Amniotic stem cell (primary cell): ENCODE measurements at places on chromosomes 3 and 15.

- DNase-seq, result no peak
These were observed 27.9 kb upstream of the SLC6A1 start for GRCh38 chr3:10964537-10965167.

GRCh38 chr3:13086531-13086981 lies 13.3 kb upstream of the IQSEC1 start:
- DNase-seq, result no peak

- no peak for DNase-seq
These were observed 6.6 kb downstream of the VWA5B2 start for GRCh38 chr3:184236033-184236410.

GRCh38 chr15:72890043-72890442 lies 106.5 kb upstream of the ADPGK start:
- DNase-seq, result no peak

DNA sequence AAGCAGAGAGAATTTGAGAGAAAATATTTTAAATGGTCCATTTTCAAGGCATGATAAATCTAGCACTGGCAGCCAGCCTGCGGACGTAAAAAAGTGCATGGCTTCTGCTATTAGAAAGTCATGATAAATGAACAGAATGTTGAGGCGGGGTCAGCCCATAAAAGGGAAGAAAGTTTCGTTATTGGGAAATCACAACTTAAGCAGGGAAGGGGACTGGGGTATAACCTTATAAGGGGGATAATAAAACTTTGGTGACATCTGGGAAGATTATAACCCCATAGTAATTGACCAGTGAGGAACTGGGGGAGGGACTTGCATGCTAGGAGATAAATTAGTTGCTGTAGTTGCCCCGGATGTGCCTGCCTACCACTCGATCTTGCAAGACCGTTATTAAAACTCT lies 88.4 kb upstream of the PLSCR4 start:
- no peak for DNase-seq

DNA sequence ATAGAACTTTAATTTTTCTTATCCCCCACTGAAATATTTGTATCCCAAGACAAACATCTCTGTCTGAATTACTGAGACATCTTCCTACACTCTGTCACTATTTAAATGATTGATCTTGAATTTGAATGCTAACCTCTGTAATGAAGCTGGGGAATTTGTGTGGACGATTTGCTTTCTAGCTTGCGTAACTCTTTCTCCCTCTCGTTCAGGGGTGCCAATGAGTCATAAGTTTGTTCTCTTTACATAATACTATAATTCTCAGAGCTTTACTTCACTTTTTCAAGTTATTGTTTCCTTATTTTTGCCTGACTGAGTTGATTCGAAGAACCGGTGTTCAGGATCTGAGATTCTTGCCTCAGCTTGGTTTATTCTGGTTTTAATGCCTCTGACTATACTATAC lies 783.3 kb upstream of the CADM2 start:
- no peak for DNase-seq

DNA sequence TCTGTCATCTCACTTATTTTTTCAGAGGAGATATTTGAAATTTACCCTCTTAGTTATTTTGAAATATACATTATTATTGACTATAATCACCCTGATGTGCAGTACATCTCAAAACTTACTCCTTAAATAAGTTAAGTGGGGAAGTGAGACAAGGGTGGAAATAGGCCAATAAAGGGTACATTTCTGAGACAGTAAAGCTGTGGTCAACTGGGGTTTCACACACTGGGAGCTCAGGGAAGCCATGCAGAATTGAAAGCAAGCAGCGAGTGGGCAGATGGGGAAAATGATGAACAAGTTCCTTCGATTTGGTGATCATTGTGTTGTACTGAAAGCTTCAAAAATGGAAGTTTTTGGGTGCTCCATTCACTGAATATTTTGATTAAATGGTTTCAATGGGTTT lies 21.6 kb upstream of the MOBP start:
- DNase-seq, result no peak

- no peak for DNase-seq
These were observed 529.8 kb downstream of the MAGI1 start for GRCh38 chr3:65508750-65509422.

- DNase-seq, result no peak
These were observed 761.3 kb upstream of the GRM7 start for GRCh38 chr3:6099458-6100075.

DNA sequence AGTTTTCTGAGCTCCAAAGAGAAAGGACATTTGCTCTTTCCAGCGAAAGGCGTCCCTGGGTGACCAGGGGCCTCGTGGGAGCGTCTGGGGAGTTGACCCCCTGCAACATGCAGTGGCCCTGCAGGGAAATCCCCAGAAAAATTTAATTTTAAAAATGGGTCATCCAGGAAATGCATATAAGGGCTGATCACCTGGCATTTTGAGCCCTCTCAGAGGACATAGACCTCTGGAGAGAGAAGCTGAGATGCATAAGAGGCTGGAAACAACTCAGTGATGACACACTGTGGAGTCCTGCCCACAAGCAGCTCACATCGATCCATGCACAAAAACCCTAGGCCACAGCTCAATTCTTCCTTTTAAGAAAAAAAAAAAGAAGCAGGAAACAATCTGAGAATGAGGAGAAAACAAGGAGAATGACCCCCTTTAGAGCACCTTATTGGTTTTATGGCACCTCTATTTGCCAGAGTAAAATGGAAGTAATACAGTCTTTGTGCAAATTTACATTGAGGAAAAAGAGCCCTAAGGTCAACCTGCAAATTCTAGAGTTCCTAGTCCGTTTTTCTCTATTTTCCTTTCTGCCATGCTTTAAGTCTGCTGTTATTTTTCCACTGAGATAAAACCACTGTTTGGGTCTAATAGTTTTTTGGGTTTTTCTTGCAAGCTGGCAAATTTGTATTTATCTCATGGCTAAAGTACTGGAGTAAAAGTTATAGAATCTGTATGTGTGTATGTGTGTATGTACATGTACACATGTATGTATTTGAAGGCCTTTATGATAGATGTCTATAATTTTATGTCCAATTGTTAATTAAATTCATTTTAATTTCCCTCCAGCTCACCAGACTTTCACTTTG lies 6.9 kb upstream of the BDH1 start:
- DNase-seq, result no peak

DNA sequence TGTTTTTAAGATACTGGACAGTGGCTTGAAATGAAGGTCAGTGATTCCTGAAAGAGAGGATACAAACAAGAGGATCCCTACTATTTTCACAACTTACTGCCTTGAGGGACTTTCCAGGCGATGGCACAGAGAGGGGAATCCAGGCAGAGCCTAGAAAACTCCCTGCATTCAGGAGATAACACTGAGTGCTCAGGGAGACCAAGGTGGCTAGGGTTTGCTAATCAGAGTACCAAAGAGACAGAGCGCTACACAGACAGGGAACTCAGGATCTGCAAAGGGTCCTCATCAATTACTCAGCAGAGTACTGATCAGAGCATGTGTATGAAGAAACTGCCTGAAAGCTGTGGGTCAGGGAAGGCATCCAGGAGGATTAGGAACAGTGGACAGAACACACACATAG lies 11.7 kb upstream of the MRPS22 start:
- no peak for DNase-seq

DNA sequence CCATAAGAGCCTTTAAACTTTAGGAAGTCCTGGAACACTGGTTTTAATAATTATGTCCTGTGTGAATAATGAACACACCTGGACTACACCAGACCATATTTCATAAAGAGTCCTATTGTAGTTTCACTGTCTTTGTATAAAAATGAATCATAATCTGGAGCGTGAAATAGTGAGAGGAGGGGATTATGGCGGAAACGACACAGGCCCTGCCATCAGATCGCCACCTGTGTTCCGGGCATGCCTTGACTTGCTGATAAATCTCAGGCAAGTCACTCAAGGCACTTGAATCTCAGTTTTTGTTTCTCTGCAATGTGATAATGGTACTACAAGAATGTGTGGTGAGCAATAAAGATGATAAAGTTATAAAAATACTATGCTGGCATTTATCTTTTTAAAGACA lies 995.5 kb downstream of the MCTP2 start:
- DNase-seq, result no peak

DNA sequence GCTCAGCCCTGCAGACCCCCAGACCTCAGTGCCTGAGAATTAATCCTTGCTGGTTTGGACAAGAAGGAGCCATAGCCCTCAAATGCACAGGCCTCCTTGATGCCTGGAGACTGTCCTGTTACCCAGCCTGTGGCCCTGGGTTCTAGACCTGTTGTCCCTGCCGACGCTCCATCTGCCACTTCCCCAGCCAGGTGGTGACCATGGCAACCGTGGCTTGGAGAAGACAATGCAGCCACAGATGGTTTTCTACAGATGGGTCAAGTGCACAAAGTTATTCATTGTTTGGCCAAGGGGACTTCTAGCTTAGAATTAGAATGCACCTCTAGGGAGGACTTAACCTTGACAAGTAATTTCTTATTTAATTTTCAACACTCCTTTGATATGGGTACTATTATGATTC lies 297.1 kb downstream of the UACA start:
- no peak for DNase-seq

- no peak for DNase-seq
These were observed 2.7 kb upstream of the SELENOS start for GRCh38 chr15:101280007-101280406.

- no peak for DNase-seq
These were observed 138.0 kb downstream of the DTWD1 start for GRCh38 chr15:49758856-49759255.

DNA sequence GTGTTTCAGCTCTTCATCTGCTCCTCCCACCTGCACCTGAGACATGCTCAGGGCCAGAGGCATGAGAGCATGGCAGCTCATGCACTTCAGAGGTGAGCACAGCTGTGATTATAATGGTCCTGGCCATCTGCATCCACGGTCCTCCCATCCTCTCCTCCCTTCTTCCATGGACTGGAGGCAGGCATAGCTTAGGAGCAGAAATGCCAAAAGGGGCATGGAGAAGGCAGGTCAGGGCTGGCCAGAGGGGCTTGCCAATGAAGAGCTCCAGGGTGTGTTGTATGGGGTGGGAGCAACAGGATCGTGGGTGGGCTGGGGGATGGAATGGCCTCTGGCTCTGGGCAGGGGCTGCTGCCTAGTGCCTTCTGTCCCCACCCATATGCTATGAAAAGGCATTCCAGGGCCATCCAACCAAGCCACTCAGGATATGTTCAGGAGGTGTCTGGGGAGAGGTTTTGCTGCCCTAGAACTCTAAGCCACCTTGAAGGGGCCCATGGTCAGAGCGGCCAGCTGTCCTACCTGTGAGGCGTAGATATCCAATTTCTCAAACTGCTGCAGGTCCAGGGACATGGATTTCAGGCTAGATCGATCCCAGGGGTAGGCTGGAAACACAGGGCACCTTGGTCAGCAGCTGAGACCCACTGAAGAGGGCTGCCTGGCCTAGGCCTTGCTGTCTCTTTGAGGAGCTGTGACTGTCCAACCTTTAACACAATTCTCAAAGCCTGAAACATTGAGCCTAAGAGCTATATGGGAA lies 26.1 kb downstream of the KY start:
- DNase-seq, result no peak

- no peak for DNase-seq
These were observed 11.3 kb upstream of the KIF23 start for GRCh38 chr15:69402816-69403215.
